MG63 (cell line): ENCODE measurements at places on chromosomes 11 and 22. TPM values are rescaled to one million over a fixed set of nuclear protein-coding genes. Genes with fewer than 3 reads are reported as not detected.

BBOX1 gene
- total RNA-seq = not detected in 2 replicates

OR51B2 gene
- total RNA-seq = not detected in 2 replicates

TEX12 gene
- total RNA-seq = not detected in 2 replicates

STK33 gene
- total RNA-seq = 1.4 and 1.8 TPM in 2 replicates

DNA sequence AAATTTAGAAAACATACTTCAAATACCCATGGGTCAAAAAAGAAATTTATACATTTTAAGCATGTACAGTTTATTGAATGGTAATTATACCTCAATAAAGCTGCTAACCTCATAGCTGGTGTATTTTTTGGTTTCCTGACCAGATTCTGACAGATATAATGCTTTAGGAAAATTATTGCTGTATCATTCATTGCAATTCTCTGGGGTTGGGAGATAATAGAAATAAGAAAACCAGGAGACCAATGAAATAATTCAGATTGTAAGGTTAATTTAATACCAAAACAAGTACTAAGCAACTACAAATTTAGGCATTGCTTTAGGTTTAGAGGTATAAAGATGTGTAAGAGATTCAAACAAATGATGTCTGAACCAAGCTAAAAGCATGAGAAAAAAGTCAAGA, 120.1 kb downstream of the ENTHD1 start:
- DNase-seq = no peak

GRCh38 chr11:121741351-121741760, 288.6 kb upstream of the SORL1-AS1 start:
- no peak for DNase-seq

- no peak for DNase-seq
Observed at GRCh38 chr11:31820438-31820818, 9.3 kb upstream of the PAX6 start.

DNA sequence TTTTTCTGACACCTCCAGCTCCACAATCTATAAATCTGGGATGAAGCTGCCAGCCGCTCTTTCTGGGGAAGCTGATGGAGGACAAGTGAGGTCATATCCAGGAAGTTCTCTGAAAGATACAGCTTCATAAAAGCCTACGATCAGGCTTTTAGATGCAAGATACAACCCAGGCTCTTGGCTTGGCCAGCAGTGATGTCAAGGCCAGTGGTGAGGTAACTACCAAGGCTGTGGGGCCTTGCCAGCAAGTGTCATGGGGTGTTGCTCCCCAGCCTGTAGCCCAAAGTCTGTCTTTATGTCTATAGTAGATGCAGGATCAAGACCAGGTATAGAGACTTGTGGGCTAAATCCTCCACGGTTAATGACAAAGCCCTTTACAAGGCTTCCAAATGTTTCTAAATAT, 70.1 kb upstream of the TIMP3 start:
- DNase-seq = no peak

- DNase-seq = peak; percentile 9
Observed at GRCh38 chr11:27385245-27385644, 22.2 kb upstream of the CCDC34 start.
